ENCODE measurements at places on chromosomes 5 and 9.

DNA sequence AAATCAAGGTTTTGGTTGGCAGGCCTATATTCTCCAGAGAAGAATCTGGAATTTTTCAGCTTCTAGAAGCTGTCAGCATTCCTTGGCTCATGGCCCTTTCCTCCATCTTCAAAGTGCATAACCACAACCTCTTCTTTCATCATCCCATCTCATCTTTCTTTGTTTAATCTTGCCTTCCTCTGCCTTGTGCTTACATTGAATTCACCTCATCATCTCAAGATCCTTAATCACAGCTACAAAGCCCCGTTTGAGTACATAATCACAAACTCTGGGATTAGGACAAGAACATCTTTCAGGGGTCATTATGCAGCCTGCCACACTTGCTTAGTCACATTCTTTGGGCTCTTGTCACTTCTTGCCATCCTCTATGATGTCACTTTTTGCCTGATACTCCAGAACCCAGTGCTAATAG, 130.3 kb downstream of the FOXD1 start:
- no peak for DNase-seq

- DNase-seq, result peak; percentile 25
Observed at GRCh38 chr5:39772307-39772706, 347.5 kb upstream of the DAB2 start.

DNA sequence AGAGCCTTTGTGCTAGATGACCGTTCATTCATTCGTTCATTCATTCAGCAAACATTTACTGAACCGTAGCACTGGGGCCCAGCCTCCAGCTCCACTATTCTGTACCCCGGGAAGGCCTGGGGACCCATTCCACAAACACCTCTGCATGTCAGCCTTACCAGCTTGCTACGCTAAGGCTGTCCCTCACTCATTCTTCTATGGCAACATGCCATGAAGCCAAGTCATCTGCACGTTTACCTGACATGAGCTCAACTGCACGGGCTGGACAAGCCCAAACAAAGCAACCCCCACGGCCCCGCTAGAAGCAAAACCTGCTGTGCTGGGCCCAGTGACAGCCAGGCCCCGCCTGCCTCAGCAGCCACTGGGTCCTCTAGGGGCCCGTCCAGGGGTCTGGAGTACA, 6.0 kb downstream of the CEL start:
- no peak for DNase-seq

DNA sequence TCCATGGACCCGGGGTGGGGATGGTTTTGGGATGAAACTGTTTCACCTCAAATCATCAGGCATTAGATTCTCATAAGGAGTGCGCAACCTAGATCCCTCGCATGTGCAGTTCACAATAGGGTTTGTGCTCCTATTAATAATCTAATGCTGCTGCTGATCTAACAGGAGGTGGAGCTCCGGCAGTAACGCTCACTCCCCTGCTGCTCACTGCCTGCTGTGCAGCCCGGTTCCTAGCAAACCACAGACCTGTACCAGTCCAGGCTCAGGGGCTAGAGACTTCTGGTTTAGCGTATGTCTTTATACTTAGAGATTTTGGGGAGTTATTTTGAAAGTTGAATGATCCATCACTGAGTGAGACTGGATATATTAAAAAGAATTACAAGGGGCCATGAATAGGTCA, 50.2 kb downstream of the RICTOR start:
- no peak for DNase-seq

GRCh38 chr5:34838785-34839714, at the start of gene TTC23L:
TSS of gene TTC23L (plus strand) at chr5:34839164. CDS start at chr5:34840672, 1,508 bp downstream.
- peak; percentile 71 for DNase-seq

GRCh38 chr9:27188426-27188825, 79.4 kb downstream of the TEK start:
- DNase-seq, result no peak

- DNase-seq, result no peak
Observed at GRCh38 chr9:114450833-114451706, 54.2 kb downstream of the WHRN start.

DNA sequence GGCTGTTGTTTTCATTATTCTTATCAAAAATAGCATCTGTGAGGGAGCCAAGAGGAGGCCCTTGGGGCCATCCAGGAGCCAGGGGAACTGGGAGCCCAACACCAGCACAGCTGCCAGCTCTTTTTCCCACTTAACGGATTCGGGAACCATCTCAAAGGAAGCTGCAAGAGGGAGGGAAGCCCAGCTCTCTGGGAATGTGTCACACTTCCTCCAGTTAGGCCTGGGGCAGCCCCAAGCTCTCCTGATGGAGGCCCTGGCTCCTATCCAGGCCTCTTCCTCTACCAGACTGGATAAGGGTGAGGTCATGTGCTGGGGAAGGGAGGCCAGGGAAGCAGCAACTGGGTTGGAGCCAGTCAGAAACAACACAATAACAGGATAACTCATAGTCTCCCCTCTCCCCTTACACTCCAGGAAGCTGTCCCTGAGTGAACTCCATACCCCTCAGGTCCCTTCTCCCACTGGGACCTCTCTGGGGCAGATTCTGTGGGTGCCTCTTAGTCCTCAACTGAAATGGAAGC, 12.7 kb downstream of the CSF2 start:
- DNase-seq, result peak; percentile 93
